Mammary epithelial cell (primary cell): ENCODE measurements at places on chromosomes 16 and 17. TPM values are rescaled to one million over a fixed set of nuclear protein-coding genes. Genes with fewer than 3 reads are reported as not detected.

The BMERB1 gene
- polyA plus RNA-seq = 9.4 TPM

GRCh38 chr17:82640036-82640435 lies 8.2 kb downstream of the WDR45B start:
- DNase-seq = no peak

DNA sequence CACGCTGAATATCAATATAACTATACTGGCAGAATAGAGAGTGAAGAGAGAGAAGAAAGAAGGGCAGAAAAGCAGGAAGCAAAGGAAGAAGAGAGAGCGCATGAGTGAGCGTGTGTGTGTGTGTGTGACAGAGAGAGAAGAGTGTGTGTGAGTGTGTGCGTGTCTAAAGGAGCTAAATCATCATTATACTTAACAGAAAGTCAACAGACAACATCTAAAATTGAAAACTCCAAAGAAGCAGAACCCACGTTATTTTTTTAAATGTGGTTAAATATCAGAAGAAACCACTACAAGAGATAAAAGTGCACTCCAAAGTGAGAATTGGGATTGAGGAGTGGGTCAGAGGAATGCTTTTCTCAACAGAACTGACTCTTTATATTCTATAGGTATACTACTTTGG lies 77.2 kb downstream of the BRIP1 start:
- DNase-seq = no peak

DNA sequence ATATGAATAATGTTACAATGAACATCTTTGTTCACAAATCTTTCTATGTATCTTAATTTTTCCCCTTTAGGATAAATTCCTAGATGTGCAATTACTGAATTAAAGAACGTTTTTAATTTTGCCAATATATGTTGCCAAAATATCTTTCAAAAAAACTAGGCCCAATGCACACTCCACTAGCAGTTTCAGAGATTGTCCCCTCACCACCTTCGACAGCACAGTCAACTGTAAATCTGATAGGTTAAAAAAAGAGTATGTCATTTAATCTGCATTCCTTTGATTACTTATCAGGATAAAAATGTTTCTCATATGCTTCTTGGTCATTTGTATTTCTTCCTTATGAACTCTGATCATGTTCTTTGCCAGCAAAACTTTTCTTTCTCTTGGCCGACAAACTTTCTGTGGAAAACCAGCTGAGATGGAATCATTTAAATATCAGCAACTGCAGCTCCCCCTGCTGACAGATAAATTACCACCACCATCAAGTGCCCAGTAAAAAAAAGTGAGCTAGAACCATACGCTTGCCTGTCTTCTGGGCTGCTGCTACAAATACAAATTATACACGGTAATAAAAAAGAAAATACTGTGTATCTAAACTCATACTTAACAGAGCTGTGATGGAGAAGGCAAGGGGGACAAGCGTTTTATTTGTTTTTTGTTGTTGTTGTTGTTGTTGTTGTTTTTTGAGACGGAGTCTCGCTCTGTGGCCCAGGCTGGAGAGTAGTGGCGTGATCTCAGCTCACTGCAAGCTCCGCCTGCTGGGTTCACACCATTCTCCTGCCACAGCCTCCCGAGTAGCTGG lies 19.6 kb upstream of the KANSL1 start:
- peak; percentile 46 for DNase-seq

DNA sequence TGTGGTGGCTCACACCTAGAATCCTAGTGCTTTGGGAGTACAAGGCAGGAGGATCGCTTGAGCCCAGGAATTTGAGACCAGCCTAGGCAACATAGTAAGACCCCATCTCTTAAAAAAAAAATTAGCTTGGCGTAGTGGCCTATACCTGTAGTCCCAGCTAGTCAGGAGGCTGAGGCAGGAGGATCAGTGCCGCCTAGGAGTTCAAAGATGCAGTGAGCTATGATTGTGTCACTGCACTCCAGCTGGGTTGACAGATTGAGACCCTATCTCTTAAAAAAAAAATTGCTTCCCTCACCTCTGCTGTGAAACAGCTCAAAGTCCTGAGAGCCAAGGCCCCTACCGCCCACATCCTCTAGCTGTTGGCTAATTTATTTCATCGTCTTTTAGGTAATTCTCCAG lies 10.2 kb downstream of the NDE1 start:
- DNase-seq = no peak

The RCVRN gene
- polyA plus RNA-seq = not detected

DNA sequence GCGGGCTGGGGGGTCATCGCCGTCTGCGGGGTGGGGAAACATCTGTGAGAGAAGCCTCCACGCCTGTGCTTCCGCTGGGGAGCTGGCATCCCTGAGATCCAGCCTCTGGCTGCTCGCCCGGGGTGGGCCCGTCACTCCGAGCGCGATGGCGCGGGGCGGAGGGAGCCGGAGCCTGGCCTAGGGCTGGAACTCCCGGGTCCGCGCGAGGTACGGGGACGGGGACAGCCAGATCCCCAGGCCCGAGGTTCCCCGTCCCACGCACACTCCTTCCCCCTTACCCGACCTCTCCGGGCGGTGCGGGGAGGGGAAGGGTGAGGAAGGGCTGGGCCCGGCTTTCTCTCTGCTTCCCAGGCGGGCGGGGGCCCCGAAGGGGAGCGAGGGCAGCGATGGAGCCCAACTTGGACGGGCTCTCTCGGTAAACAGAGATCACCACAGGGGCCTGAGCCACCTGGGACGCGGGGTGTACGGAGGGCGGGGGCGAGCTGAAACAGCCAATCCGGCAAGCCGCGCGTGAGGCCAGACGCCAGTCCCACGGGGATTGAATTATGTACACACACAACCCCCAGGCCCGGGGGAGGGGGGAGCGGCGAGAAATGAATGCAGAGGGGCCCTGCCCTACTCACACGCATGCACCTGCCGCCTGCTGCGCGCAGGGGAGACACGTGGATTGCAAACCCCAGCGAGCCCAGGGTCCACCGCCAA lies at the start of gene SLC16A11:
Gene SLC16A11 (minus strand): TSS at position 596 of the 702 bp plus-strand sequence. CDS start 579 bp downstream, at position 17.
- no peak for DNase-seq

The FAM234A gene
- polyA plus RNA-seq = 32.4 TPM

The KRT16 gene
- 659 TPM for polyA plus RNA-seq

DNA sequence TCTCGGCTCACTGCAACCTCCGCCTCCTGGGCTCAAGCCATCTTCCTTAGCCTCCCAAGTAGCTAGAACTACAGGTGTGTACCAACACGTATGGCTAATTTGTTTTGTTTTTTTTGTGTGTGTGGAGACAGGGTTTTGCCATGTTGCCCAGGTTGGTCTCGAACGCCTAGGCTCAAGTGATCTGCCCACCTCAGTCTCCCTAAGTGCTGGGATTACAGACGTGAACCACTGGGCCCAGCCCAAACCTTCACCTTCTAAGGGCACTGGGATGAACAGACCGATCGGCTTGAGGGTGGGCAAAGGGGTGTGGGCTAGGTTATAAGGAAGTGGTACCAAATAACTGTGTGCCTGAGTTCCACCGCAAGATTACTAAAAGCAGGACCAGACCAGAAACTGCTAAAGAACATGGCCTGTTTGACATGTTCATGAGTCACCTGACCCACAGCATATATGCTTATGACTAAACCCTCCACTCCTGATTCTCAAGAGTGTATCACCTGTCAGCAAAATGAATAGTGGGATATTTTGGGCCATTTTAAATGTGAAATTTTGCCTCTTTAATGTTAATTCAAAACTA lies 8.1 kb downstream of the TMEM97 start:
- peak; percentile 41 for DNase-seq

The GNAO1 gene
- polyA plus RNA-seq = 0.19 TPM

- DNase-seq = peak; percentile 36
Observed at GRCh38 chr16:31430380-31431052, 2.4 kb upstream of the COX6A2 start.

DNA sequence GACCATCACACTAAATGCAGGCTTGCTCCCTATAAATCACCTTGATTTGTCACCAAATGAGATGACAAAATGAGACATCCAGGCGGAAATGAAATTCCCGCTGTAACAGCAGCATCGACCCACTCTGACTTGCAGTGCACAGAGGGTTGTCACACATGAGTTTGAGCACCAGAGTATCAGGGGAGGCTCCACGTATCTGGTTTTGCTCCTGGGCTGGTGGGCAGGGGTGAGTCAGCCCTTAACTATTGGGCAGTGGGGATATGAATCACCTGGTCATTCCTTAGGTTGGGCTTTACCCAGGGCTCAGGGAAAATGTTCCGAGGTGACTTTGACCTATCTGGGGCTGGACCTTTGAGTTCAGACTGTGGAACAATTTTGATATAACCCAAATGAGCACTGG lies 245.2 kb upstream of the CCL2 start:
- no peak for DNase-seq

- DNase-seq = peak; percentile 39
Observed at GRCh38 chr16:25210758-25211157, 6.0 kb upstream of the AQP8 start.

GRCh38 chr16:79284766-79285165 lies 315.8 kb downstream of the MAF start:
- DNase-seq = no peak

The CCDC40 gene
- polyA plus RNA-seq = 0.82 TPM

GRCh38 chr17:957856-958421 lies 21.6 kb downstream of the NXN start:
- DNase-seq = no peak

The TBX2 gene
- polyA plus RNA-seq = not detected

DNA sequence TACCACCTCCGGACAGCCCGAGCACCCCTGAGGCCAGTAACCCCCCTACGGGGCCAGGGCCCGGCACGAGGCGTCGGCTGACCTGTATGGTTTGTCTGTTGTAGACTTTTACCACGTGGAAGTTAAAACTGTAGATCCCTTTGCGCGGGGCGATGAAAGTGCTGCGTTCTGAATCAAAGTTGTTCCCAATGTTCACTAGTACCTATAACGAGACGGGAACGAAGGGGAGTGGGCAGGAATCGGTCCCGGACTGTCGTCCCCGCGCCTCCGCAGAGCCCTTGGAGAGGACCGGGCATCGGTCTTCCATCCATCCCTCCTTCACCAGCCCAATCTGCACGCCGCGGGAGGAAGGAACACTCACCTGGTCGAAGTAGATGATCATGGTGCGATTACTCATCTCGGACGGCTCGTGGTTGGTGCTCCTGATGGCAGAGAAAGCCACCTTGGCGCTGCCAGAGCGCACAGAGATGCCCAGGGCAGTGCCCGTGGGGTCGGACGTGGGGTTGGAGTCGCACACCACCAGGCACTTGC lies 732 bp downstream of the CBLN1 start:
- DNase-seq = no peak

DNA sequence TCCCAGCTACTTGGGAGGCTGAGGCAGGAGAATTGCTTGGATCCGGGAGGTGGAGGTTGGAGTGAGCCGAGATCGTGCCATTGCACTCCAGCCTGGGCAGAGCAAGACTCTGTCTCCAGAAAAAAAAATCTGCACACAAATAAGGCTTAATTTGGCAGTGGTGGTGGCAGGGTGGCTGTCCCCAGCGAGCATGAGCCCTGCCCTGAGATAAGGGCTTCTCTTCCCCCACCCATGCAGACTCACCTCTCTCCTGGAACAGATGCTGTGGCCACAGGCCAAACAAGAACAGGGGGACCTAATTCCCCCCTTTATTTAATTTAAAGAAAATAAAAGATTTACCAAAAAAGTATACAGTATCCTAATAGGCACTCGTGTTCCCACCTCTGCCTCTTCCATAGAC lies 157.2 kb downstream of the RAB11FIP4 start:
- no peak for DNase-seq
